ENCODE measurements at places on chromosomes 1 and 21.

DNA sequence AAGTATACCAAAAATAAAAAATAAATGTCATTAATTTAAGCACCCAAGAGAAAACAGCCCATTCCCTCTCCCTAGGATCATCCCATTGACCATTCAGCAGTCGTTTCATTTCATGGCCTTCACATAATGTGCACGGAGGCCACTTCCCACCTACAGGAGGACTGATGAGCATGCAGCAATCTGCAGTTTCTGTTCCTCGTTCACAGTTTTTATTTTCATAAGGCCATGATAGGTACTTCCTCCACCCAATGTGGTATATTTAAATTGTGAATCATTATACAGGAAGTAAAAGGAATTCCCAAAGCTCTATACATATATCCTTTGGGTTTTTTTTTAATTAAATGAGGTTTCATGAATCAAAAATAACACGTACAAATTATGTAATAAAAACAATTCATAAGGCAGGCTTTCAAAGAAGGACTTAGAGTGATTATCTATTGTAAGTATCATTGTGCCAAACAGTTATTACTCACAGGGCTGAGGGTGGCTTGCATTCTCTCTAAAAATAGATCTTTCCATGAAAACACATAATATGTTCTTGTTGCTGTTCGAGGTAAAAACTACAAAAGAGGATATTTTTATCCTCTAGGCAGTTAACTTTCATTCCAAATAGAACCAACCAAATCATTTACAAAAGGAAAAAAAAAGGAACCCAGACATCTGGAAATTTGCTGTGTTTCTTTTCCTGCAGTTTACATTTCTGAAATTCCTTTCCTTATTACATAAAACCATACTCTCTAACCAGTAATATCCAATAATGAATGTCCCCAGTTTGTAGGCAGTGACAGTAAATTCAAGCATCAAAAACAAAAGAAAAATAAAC is 27.5 kb upstream of the SLC44A3 start:
- no peak for DNase-seq

DNA sequence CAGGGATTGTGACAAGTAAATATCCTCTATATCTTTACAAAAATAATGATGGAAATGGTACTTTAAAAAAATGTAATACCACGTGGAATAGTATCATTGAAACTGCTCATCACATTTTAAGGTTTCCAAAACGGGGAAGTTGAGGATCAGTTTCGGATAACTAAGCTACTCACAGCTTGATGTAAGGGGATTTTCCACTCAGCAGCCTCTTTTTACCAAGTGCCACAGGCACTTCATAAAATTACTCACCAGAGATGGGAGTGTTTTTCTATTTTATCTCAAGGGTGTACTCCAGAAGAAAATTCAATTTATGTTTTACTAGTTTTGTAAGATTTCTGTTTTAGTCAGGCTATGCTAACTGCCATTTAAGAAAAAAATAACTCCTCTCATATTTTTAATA is 91.7 kb downstream of the TPR start:
- DNase-seq: no peak

DNA sequence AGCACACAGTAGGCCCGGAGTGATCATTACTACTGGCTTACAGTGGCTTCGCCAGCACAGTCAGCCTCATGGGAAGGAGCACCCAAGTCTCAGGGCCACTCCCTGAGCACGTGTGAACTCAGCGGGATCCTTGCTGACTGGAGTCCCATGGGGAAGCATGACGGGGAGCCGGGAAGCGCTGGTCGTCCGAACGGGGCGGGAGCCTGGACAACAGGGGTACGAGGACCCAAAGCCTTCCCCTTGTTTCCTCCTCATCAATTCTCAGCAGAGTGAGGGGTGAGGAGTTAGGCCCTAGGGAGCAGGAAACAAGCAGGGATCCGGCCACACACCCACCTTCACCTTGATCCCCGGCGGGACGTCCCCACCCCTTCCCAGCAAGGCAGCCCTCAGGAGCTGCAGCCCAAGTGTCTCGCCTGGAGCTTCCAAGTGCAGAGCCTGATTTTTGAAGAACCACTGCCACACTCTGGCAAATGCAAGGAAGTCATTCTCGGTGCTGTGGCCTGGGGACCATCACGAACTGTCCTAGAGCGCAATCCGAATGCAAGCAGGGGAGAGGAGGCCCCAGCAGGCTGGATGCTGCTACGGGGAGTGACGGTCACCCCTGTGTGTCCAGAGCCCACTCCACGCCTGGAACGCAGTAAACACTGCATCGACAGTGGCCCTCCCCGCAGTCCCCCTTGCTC is 35.5 kb downstream of the TOMM20 start:
- peak; percentile 28 for DNase-seq

GRCh38 chr1:215891266-215892057 is 324.4 kb downstream of the KCTD3 start:
- no peak for DNase-seq

- DNase-seq: no peak
Observed at GRCh38 chr1:114831276-114831994, 23.2 kb upstream of the SYCP1 start.

All from tibial artery (tissue), 4 donors.